AG20443 (cell line): ENCODE measurements at places on chromosomes 16 and 17.
A peak's percentile ranks its signal among the peaks of the same experiment; 100 is the strongest.

DNA sequence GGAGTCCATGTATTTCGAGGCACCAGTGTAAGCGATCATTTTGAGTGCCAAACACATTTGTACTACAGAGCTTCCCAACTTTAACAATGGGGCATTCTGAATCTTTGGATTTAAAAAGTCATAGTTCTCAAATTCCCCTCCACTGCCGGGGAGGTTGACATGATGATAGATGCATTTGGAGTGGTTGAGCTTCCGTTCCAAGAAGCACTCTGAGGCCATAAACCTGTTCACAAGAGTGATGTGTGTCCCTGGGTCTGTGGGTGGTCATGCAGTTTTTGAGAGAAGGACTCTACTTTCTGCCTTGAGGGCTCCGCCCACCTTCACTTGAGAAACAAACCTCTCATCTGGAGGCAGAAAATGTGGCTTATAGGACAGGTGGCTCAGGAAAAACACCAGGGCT is 43.7 kb downstream of the IRX5 start:
- no peak for DNase-seq

DNA sequence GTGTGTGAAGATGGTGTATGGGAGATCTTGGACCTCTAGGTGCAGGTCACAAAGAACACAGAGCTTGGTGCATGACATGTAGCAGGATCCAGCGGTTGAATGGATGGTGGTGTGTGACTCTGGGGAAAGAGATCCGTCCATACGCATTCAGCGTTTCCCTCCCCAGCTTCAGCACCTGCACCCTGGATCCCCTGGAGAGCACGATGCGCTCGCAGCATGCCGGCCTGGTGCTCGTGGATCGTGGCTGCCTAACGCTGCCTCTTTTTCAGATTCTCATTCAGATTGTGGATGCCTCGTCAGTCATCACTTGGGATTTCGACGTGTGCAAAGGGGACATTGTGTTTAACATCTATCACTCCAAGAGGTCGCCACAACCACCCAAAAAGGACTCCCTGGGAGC is 70.9 kb downstream of the SEC14L1 start:
- DNase-seq, result no peak

DNA sequence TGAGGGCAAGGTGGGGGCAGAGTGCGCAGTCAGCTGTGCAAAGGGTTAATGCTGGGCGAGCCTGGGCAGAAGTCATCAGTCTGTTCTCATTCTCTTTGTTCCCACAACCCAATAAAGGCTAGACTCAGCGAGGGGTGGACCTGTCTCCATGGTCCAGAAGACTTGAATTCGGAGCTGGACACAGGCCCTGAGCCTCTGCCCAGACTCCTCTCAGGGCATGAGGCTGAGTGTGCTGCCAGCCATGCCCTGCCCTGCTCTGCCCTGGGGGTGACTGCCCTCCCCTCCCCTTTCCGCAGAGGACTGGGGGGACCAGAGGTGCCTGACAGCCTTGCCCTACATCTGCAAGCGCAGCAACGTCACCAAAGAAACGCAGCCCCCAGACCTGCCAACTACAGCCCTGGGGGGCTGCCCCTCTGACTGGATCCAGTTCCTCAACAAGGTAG is 54.5 kb downstream of the MRC2 start:
- no peak for DNase-seq

DNA sequence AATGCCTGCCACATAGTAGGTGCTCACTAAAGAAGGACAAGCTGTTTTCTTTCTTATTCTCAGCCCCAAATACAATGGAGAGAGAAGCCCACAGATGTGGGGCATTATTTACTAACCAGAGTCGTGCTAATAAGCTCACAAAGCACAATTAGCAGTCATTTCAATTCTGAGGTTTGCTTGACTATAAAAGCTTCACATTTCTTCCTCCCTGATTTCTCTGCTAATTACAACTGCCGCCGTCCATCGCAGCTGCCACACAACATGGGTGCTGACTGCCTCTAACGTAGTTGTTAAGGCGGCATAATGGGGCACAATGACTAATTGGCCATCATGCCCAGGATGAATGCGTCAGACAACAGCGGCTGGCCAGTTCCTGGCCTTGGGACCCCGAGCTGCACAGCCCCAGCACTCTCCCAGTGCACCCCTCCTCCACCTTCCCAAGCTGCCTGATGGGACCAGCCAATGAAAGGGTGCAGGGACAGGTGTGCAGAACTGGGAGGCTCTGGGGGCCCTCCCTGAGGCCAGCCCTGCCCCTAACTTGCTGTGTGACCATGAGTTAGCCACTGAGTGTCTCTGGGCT is 109.2 kb downstream of the CCT6B start:
- DNase-seq, result no peak

GRCh38 chr16:4115209-4115948 is 863 bp downstream of the ADCY9 start:
- DNase-seq, result peak; percentile 86

DNA sequence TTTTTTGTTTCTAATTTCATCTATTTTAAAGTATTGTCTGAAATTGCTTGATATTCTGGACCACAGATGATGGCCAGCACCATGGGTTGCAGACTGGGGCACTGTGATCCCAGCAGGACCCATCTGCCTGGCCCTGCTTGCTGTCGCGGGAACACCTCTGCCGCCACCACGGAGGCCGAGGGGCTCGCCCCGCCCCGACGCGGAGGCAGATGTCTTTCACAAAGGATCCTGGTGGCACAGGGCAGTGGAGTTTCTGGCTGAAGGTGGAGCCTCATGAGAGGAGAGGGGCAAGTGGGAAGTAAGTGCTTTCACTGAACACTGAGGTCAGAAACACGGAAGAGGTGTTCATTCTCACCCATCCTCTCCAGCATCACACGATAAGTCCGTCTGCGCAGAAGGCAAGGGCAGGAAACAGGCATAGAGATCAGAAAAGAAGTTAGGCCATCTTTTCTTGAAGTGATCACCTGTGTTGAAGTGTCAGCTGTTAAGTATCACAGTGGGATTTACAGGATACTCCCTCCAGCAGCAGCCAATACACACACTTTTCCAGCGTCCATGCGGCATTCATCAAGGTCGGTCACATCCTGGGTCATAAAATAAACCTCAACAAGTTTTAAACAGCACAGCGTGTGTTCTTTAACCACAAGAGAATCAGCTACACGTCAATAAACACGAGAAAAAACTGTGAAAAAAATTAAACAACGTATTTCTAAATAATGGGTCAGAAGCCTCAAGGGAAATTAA is 194.5 kb downstream of the RPTOR start:
- DNase-seq, result no peak

DNA sequence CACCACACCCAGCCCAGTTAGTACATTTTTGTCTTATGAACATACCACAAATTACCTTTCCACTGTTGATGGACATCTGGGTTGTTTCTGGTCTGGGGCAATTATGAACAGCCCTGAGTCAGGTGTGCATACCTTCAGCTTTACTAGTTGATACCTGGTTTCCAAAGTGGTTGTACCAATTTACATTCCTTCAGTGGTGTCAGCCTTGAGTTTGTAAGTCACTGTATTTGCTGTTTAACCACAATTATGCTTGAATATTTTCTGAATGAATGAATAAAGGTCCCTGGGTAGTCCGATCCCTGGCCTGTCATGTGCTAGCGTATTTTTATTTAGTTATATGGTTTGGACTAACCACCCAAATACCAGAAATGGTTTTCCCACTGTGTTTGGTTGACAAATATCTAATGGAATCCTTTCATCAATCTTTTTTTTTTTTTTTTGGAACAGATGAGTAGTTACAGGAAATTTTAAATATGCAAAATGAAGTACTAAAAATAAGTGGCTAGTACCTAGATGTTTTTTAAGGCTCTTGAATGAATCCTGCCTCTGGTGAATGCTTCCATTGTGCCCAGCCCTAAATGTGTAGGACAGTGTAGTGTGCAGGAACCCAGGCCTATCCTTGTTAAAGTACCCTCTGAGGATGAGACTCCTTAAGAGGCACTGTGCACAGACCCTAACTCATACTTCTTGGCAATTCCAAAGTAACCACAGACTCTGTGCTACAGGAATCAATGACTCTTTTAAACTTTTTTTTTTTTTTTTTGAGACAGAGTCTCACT is 3.7 kb downstream of the DUSP14 start:
- DNase-seq, result peak; percentile 77

- no peak for DNase-seq
Observed at GRCh38 chr16:58789351-58789750, 55.2 kb upstream of the GOT2 start.

DNA sequence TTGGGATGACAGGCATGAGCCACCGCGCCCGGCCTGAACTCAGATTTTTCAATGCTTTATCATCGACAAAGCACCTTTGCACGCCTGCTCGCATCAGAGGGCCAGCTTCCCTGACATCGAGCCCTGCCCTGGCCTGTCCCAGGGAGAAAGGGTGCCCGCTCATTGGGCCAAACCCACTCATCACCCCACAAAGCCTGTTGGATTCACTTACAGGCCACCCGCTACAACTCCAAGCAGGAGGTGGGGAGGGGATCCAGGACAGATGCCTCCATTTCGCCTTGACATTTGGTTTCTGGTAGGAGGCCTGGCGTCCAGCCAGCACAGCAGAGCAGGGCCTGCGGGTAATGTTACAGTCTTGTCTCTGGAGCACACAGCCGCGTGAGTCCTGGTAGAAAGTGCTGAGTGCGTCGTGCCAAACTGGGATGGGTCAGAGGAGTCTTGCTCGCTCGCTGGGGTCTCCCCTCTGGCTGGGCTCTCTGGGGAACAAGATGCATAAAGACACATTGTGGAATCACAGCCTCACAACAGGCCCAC is 19.8 kb downstream of the SMTNL2 start:
- peak; percentile 53 for DNase-seq

- DNase-seq, result no peak
Observed at GRCh38 chr16:53081032-53081424, 26.2 kb downstream of the CHD9 start.

DNA sequence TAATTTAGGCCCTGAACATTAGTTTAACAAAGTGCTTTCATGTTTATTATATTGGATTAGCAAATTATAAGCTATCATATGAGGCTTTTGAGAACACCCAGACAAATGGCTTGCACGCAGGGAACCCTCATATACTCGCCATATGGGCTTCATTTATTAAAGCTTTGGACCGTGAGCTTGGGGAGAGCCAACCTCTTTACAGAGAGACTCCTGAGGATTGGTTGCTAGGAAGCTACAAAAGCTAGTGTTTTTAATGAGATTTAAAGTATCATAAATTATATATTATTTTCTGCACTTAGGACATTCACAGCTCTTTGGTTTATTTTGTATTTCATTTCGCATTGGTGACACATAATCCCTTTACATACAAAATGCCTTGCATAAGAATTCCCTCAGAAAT is 193.8 kb upstream of the TOX3 start:
- DNase-seq, result no peak

- DNase-seq, result peak; percentile 82
Observed at GRCh38 chr16:4370570-4371356, 885 bp upstream of the VASN start.

DNA sequence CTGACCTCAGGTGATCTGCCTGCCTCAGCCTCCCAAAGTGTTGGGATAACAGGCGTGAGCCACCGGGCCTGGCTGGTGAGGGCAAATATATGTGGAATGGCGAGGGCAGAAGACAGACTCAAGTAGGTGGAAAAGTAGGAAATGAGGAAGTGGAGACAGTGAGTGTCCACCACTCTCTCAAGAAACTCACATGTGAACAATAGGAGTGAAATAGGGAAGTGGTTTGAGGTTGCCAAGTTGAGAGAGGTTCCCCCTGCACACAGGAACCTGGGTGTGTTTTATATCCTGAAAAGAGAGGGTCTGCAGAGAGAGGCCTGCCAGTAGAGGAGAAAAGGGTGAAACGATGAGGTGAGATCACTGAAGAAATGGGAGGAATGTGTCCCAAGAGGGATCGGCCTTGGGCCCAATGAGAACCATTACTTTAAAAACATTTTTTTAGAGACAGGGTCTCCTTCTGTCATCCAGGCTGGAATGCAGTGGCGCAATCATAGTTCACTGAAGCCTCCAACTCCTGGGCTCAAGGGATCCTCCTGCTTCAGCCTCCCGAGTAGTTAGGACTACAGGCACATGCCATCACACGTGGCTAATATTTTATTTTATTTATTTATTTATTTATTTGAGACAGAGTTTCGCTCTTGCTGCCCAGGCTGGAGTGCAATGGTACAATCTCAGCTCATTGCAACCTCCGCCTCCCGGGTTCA is 17.1 kb upstream of the CORO1A start:
- no peak for DNase-seq

- peak; percentile 22 for DNase-seq
Observed at GRCh38 chr17:59761385-59762048, 54.1 kb downstream of the VMP1 start.

- DNase-seq, result peak; percentile 50
Observed at GRCh38 chr17:72591289-72592241, 470.7 kb downstream of the SOX9 start.

DNA sequence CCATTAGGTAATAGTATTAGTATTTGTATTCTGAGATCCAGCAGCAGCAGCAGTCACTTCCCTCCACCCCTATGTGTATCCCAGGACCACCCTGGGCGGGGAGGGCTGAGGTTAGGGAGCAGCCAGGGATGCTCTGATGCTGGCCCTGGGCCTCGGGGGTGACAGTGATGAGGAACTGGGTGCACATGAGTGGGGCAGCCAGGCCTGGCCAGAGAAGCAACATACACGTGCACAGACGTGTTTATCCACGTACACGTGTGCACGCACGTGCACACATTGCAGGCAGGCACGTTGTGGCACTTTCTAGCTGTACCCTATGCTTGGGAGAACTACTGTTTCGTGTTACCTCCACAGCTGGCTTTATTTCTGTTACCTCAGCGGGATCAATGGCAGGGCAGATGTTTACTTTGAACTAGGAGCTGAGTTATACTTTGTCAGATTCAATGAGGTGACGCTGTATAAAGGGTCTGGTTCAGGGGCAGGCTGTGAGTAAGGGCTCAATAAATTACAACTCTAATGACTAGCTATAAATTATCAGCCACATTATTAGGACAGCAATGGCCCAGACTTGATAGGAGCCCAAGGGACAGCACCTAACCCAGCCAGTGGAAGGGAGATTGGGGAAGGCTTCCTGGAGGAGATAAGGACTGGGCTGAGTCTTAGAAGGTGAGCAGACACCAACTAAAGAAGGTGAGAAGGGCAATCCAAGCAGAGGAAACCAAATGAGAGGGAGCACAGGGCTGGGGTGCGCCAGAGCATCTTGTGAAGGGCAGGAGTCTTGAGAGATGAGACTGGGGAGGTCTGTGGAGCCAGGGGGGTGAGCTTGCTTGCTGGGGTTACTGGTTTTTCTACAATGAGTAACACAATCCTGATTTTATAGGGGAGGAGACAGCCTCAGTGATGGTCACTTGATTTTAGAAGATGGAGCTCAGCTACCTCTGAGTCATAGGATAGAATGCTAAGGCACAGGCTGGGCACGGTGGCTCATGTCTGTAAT is 22.4 kb upstream of the CA4 start:
- peak; percentile 9 for DNase-seq

DNA sequence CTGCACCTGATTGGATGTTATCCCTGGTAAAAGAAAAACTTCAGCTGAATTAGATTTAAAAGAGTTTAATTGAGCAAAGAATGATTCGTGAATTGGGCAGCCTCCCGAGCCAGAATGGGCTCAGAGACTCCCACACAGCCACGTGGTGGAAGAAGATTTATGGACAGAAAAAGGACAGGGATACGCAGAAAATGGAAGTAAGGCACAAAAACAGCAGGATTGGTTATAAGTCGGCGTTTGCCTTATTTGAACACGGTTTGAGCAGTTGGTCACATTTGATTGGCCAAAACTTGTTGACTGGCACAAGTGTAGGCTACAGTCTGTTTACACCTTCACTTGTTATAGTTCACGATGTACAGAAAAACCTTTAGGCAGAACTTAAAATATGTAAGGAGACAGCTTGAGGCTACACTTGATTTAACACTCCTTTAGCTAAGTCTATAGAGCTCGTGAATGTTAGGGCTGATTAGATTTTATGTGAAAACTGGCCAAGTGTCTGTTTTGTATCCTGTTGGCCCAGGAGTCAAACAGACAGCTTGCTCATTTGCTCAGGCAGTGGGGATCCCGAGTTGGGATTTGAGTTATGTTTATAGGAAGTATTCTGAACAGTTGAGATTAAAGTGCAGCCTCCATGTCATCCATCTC is 119.5 kb upstream of the SHISA6 start:
- no peak for DNase-seq
